ENCODE measurements at places on chromosomes 13 and 19. TPM values are rescaled to one million over a fixed set of nuclear protein-coding genes. Genes with fewer than 3 reads are reported as not detected.
A peak's percentile ranks its signal among the peaks of the same experiment; 100 is the strongest.

Gene PODNL1
- not detected for polyA plus RNA-seq

Gene KLHL26
- 8.0 TPM for polyA plus RNA-seq

Gene ZNF682
- 16.8 TPM for polyA plus RNA-seq

Gene SIGLEC14
- not detected for polyA plus RNA-seq

Gene KLK3
- 1.00 TPM for polyA plus RNA-seq

Gene ZNF320
- 17.8 TPM for polyA plus RNA-seq

Gene LIM2
- not detected for polyA plus RNA-seq

Gene POU2F2
- polyA plus RNA-seq: 0.31 TPM

Gene TINCR
- 3.7 TPM for polyA plus RNA-seq

Gene ZNF264
- polyA plus RNA-seq: 2.9 TPM

GRCh38 chr19:18496167-18496979 lies 25.5 kb downstream of the ELL start:
- DNase-seq: no peak
- H3K36me3 ChIP-seq: no peaks in the 10 kb centered on the region
- H3K27me3 ChIP-seq: no peaks in the 10 kb centered on the region
- H3K27ac ChIP-seq: no peak overlapping the region
- H3K4me3 ChIP-seq: no peak overlapping the region

DNA sequence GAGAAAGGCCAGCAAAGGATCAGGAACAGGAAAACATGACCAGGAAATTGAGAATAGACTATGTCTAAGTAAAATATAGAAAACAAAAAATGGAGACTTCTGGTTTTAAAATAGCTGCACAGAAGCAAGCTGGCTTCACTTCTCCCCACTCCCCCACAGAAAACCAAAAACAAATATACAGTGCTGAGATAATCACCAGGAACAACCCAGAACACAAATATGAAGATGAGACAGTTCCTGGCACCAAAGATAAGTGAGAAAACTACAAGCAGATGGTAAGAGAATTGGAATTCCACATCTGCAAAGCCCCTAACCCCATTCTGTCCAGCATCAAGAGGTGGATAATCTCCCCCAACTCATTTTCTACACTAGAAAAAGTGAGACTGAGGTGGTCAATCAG lies 397.7 kb downstream of the SUCLA2 start:
- DNase-seq: no peak
- H3K4me1 ChIP-seq: no peaks in the 10 kb centered on the region
- no peaks in the 10 kb centered on the region for H3K36me3 ChIP-seq
- no peak overlapping the region for H3K27ac ChIP-seq
- no peaks in the 10 kb centered on the region for H3K27me3 ChIP-seq

- H3K4me3 ChIP-seq: no peak overlapping the region
- no peak for DNase-seq
- H3K36me3 ChIP-seq: no peaks in the 10 kb centered on the region
- no peaks in the 10 kb centered on the region for H3K4me1 ChIP-seq
- H3K27me3 ChIP-seq: no peaks in the 10 kb centered on the region
- H3K27ac ChIP-seq: no peak overlapping the region
These were observed 59.4 kb downstream of the WTIP start for GRCh38 chr19:34540811-34541557.

- no peaks in the 10 kb centered on the region for H3K27me3 ChIP-seq
- H3K4me3 ChIP-seq: peak overlapping the region; percentile 69
- H3K36me3 ChIP-seq: peaks cover 29% of the 10 kb centered on the region
- no peaks in the 10 kb centered on the region for H3K4me1 ChIP-seq
These were observed 1.1 kb downstream of the RPL36 start for GRCh38 chr19:5690955-5691821.

- no peaks in the 10 kb centered on the region for H3K27me3 ChIP-seq
- no peak overlapping the region for H3K4me3 ChIP-seq
- DNase-seq: no peak
- no peak overlapping the region for H3K27ac ChIP-seq
- H3K4me1 ChIP-seq: peaks cover 26% of the 10 kb centered on the region
These were observed 628.9 kb downstream of the DIAPH3 start for GRCh38 chr13:59534806-59535205.

GRCh38 chr19:52734331-52734892 lies 432 bp downstream of the ZNF611 start:
- H3K4me3 ChIP-seq: peak overlapping the region; percentile 67
- H3K4me1 ChIP-seq: peaks cover 14% of the 10 kb centered on the region
- no peaks in the 10 kb centered on the region for H3K36me3 ChIP-seq
- no peaks in the 10 kb centered on the region for H3K27me3 ChIP-seq
- H3K27ac ChIP-seq: peak overlapping the region; percentile 95
- peak; percentile 9 for DNase-seq

DNA sequence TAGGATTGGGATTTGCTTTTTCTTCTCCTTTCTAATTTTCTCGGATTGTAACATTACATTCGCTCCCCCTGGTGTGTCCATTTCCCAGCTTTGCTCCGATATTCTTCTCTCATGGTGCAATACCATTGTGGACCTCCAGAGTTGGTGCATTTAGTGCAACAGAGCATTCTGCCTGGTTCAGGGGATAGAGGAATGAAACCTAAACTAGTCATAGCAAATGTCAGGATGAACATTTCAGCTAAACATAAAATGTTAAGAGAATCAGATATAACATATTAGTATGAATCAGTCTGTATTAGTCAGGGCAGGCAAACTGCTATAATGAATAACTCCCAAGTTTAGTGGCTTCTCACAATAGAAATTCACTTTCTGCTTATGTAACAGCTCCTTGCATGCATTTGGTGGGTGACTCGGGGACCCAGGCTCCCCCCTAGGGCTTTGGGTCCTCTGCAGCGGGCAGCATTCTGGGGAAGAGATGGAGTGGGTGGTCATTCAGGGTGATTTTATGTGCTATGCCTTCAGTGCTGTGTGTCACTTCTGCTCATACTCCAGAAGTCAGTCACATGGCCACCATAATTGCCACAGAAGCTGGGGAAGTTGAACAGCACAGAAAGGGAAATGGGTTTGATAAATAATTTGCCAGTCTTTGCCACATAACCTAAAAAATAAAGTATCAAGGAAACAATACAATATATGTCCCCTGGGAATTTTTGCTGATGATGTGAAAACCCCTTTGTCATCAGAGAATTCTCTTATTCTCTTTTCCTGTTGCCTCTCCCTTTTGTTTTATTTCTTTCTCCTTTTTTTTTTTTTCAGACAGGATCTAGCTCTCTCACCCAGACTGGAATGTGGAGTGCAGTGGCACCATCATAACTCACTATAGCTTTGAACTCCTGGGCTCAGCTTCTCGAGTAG lies 111.0 kb downstream of the HSPH1 start:
- peak; percentile 37 for DNase-seq
- H3K36me3 ChIP-seq: no peaks in the 10 kb centered on the region
- no peak overlapping the region for H3K27ac ChIP-seq
- peaks cover 10% of the 10 kb centered on the region for H3K4me1 ChIP-seq

DNA sequence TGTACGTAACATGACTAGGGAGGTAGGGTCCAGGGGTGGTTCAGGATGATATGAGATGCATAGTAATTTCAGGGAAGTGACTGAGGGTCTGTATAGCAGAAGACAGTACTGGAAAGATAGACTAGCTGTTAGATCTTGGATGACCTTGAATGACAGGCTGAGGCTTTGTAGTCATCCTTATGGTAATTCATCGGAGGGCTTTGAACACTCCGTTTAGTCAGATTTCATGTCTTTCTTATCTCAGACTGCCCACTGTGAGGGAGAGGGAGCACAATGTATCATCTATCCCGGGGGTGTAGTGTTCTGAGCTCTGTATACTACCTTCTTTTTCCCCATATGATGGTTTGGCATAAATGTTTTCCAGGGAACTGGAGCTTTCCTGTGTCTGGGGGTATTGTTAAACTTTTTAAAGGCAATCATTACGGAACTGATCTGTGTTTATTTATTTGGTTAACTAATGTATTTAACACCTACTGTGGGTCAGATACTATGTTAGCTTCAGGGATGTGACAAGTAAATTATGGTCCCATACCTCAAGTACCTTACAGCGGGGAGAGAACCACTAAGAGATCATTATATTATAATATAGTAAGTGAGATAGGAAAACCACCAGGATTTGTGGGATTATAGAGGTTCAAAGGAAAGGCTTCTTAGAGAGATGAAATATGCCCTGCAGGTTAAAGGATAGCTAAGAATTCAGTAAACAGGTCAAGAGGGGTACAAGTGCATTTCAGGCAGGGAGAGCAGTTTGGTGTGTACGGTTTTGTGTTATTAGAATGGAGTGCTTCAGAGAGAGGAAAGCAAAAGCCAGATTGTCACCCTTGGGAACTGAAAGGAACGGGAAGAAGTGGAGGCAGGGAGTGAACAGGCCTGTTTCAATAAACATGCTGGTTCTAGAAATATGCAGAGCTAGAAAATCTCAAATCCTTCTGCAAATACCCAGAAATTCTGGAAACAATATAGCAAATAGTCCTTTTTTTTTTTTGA lies 164.8 kb upstream of the KL start:
- H3K36me3 ChIP-seq: no peaks in the 10 kb centered on the region
- H3K4me3 ChIP-seq: no peak overlapping the region
- H3K27me3 ChIP-seq: no peaks in the 10 kb centered on the region
- H3K4me1 ChIP-seq: peaks cover 28% of the 10 kb centered on the region
- DNase-seq: no peak

DNA sequence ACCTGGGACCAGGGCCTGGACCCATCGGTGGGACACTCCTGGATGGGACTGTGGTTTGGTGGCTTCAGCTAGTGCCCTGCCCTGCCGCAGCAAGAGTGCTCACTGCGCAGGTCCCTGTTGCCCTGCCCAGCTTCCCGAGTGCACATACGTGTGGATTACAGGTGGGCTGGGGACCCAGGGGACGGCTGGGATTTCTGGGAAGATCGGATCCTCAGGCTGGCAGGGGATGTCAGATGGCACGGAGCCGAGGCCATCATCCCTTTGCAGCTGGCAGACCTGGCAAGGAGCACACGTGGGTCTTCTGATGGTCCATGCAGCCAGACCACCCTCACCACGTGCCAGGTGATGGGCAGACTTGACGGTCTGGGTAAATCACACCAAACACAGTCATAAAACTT lies 69.3 kb downstream of the CHST8 start:
- H3K4me1 ChIP-seq: peaks cover 3% of the 10 kb centered on the region
- H3K27me3 ChIP-seq: no peaks in the 10 kb centered on the region
- H3K36me3 ChIP-seq: no peaks in the 10 kb centered on the region
- H3K4me3 ChIP-seq: no peak overlapping the region

GRCh38 chr13:43307921-43308433 lies 284.6 kb downstream of the DNAJC15 start:
- H3K4me1 ChIP-seq: peaks cover 19% of the 10 kb centered on the region
- no peaks in the 10 kb centered on the region for H3K27me3 ChIP-seq
- DNase-seq: peak; percentile 95
- no peaks in the 10 kb centered on the region for H3K36me3 ChIP-seq

DNA sequence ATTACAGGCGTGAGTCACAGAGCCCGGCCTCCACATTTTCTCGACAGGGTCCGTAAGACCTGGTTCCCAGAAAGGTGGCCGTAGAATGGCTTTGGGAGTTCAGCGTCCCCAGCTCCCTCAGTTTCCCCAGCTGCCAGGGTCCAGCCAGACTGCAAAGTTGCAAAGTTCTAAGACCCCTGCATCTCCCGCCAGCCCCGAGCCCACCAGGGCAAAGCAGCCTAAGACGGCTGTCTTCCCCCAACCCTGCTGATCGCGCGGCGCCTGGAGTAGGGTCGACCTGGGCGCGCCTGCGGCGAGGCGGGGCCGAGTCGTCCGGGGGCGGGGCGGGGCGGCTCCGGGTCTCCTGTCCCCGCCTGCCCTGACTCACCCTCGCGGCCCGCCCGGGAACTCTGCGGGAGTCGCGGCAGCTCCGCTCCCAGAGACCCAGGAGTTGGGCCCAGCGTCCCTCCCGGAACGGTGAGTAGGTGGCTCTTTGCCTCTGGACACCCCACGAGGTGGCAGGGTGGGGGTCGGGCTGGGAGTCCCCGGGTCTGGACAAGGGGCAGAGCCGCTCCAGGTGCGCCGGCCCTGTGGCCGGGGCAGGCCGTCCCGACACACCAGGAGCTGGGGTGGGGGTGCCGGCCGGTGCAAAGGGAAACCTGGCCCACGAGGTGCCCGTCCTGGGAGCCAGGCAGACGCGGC lies at the start of gene LRRC8E:
Gene LRRC8E (plus strand): TSS at position 366 of the 681 bp plus-strand sequence. CDS start 7,094 bp downstream, outside the sequence.
- H3K4me3 ChIP-seq: peak within 1 kb of the TSS; percentile 26
- H3K27ac ChIP-seq: no peak within 1 kb of the TSS
- H3K27me3 ChIP-seq: peaks cover 8% of the 10 kb centered on the region
- no peaks in the 10 kb centered on the region for H3K4me1 ChIP-seq
- peak; percentile 76 for DNase-seq

DNA sequence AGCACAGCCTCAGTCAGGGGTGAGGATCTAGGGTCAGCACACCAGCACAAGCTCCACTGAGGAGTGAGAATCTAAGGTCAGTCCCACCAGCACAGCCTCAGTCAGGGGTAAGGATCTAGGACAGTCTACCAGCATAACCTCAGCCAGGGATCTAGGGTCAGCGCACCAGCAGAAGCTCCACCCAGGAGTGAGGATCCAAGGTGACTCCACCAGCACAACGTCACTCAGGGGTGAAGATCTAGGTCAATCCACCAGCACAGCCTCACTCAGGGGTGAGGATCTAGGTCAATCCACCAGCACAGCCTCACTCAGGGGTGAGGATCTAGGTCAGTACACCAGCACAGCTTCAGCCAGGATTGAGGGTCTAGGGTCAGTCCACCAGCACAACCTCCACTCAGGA lies 64.5 kb downstream of the RAB20 start:
- no peak for DNase-seq
- no peaks in the 10 kb centered on the region for H3K4me1 ChIP-seq
- no peaks in the 10 kb centered on the region for H3K27me3 ChIP-seq
- no peak overlapping the region for H3K4me3 ChIP-seq
- peaks cover 34% of the 10 kb centered on the region for H3K36me3 ChIP-seq

GRCh38 chr13:46082324-46082723 lies 22.5 kb downstream of the CPB2 start:
- no peaks in the 10 kb centered on the region for H3K4me1 ChIP-seq
- no peak for DNase-seq
- no peak overlapping the region for H3K4me3 ChIP-seq
- no peak overlapping the region for H3K27ac ChIP-seq
- H3K36me3 ChIP-seq: no peaks in the 10 kb centered on the region
- no peaks in the 10 kb centered on the region for H3K27me3 ChIP-seq

GRCh38 chr19:13526552-13526951 lies 20.3 kb upstream of the CACNA1A start:
- no peaks in the 10 kb centered on the region for H3K36me3 ChIP-seq
- H3K4me1 ChIP-seq: no peaks in the 10 kb centered on the region
- H3K4me3 ChIP-seq: no peak overlapping the region
- no peak overlapping the region for H3K27ac ChIP-seq
- H3K27me3 ChIP-seq: no peaks in the 10 kb centered on the region
- peak; percentile 36 for DNase-seq

- no peak overlapping the region for H3K27ac ChIP-seq
- H3K27me3 ChIP-seq: peaks cover 9% of the 10 kb centered on the region
- DNase-seq: no peak
These were observed 62.3 kb upstream of the UQCRFS1 start for GRCh38 chr19:29275266-29275665.

DNA sequence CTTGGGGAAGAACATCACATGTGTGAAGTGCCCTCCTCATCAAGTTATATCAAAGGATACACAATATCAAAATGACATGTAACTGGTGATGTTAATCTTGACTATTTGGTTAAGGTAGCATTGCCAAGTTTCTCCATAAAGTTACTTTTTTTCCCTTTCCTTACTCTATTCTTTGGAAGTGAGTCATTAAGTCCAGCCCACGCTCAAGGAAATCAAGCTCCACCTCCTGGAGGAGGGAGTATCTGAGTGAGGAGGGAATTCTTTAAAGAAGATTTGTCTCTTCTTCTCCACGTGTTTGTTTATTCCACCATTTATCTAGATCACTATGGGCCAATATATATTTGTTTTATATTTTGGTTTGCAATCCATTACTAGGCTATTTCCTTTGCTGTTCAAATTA lies 33.6 kb upstream of the FNDC3A start:
- H3K4me3 ChIP-seq: no peak overlapping the region
- H3K27ac ChIP-seq: no peak overlapping the region
- H3K36me3 ChIP-seq: no peaks in the 10 kb centered on the region
- no peak for DNase-seq
- no peaks in the 10 kb centered on the region for H3K27me3 ChIP-seq
- H3K4me1 ChIP-seq: peaks cover 3% of the 10 kb centered on the region

Measured in cardiac muscle cell (in vitro differentiated cells and primary cell).